ENCODE measurements at places on chromosomes 12 and 14.

- no peak for DNase-seq
Observed at GRCh38 chr14:64507376-64508156, 3.0 kb downstream of the ZBTB1 start.

GRCh38 chr12:79360936-79361335 lies 329.8 kb downstream of the PAWR start:
- DNase-seq: no peak

DNA sequence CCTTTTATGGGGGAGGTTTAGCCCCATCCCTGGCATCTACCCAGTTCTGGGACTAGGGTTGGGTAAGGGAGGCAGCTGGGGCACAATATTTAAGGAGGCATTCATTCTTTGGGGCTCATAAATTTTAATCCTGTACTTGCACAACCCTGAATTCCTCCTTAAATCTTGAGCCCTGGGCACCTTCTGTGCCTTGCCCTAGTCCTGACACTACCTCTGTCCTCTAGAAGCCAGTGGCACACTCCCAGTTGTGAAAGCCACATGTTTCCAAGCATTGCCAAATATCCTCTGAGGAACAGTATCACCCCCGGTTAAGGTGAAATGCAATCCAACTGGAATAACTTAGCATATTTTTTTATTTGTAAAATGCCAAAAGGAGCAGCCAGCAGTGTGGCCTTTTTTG lies 36.6 kb downstream of the SLC16A7 start:
- DNase-seq: no peak

DNA sequence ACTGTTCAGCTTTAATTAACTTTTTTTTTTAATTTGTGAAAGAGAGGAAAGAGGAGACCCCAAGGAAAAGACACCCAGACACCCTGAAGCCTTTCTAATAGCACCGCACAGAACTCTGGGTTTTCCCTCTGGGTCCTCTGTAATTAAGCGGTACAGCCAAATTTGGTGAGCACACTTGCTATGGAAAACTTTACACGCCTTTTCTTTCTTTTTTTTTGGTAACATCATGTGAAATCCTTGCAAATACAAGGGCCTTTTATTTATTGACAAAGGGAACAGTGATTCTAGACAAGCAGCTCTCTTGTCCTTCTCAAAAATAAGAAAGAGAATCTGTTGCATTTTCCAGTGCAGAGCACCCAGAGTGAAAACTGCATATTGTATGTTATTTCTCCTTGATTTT lies 44.4 kb upstream of the CPM start:
- DNase-seq: no peak

Data from NCI-H1694 treated with DMSO at 0.1 percent for 48 hours (cell line).